Immature natural killer cell (primary cell): ENCODE measurements at places on chromosomes 1 and 21.

DNA sequence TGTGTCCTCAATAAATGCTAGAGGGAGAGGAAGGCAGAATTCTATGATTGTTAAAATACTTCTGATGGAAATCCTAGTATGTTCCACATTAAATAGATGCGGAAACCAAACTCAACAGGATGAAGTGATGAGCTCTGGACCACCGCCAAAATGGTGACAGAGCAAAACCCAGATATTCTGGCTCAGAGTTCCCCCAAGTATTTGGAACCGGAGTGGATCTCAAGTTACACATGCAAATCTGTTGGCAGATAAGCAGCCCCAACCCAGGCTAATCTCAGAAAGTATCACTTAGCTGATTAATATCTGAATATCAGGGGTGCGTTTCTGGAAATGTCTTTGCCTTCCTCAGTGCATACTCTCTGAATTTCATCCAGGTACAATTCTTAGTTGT lies 17.4 kb upstream of the GRHL3 start:
- no peak for DNase-seq

- DNase-seq: no peak
Measured at GRCh38 chr1:174415506-174415905, 32.3 kb upstream of the GPR52 start.

DNA sequence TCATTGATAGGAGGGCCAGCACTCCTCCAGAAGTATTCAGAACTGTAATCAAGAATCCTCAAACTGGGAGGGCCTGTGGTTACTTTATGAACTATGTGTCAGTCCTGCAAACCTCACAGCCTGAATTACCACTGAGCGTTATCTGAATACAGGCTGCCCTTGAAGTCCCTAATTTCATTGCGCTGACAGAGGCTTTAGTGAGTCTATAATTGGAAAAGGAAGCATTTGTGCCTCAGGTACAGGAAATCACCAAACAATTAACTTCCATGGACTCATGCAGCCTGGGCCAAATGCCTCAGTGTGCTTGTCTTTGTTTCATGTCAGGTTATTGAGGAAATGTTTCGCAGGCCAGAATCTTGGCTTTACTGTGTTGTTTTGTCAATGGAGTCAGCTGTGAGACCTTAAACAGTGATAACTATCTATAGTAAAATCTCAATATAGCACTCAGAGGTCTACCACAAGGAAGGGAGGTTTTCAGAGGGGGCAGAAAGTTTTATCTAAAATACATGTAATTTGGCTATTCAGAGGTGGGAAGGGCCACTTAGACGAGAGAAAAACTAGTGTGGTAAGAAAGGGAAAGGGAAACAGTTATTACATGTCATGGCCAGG lies 32.9 kb upstream of the DOCK7 start:
- no peak for DNase-seq

- no peak for DNase-seq
Measured at GRCh38 chr1:160474392-160475242, 48.4 kb downstream of the SLAMF6 start.

GRCh38 chr1:55987491-55988249 lies 591.7 kb downstream of the PLPP3 start:
- DNase-seq: no peak
